ENCODE measurements at places on chromosomes 2 and 18. TPM values are rescaled to one million over a fixed set of nuclear protein-coding genes. Genes with fewer than 3 reads are reported as not detected.
A peak's percentile ranks its signal among the peaks of the same experiment; 100 is the strongest.

- DNase-seq, result no peak
These were observed 471.7 kb downstream of the THSD7B start for GRCh38 chr2:137237055-137237454.

DNA sequence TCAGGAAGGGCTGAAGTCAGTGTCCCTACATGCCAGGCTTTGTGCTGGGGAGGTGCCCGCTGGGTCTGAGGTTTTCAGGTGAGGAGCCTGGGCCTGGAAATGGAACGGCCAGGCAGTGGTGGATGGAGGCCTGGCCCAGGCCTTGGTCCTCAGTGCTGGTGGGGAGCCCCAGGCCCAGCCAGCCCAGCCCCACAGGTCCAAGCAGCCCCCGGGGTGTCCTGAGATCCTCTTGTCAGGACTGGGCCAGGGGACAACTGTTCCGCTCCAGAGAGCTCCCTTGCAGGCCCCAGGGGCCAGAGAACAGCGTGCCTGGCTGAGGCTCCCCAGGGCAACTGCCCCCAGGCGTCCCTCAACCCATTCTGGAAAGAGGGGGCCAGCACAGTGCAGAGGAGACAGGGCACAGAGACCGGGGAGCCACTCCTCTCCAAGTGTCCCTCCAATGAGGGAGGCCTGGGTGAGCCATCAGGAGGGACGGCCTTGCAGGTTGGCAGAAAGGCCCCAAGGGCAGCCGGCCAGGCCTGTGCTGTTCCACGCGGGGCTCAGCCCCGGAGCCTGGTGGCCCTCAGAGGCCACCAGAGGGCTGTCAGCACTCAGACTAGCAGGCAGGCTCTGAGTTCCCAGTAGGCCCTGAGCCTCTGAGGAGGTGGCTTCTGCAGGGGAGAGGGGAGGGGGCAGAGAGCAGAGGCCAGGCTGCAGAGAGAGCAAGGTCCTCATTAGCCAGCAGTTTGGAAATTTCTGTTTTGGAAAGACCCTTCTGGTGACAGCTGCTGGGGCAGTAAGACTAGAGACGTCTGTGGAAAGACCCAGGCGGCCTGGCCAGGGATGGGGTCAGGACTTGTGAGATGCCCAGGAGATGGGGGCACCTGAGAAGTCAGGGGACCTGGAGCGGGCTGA is 29.4 kb upstream of the SNED1 start:
- peak; percentile 58 for DNase-seq

GRCh38 chr2:179787601-179788000 is 73.8 kb downstream of the ZNF385B start:
- DNase-seq, result no peak

GRCh38 chr2:37365669-37366068 is 21.2 kb downstream of the QPCT start:
- DNase-seq, result no peak

GRCh38 chr2:107986278-107987217 is at the start of gene SLC5A7:
Gene SLC5A7 (plus strand): TSS chr2:107986524. CDS start chr2:107988156, 1,632 bp downstream.
- DNase-seq, result peak; percentile 51

GRCh38 chr18:49055754-49056172 is 105.0 kb upstream of the SMAD7 start:
- no peak for DNase-seq

DNA sequence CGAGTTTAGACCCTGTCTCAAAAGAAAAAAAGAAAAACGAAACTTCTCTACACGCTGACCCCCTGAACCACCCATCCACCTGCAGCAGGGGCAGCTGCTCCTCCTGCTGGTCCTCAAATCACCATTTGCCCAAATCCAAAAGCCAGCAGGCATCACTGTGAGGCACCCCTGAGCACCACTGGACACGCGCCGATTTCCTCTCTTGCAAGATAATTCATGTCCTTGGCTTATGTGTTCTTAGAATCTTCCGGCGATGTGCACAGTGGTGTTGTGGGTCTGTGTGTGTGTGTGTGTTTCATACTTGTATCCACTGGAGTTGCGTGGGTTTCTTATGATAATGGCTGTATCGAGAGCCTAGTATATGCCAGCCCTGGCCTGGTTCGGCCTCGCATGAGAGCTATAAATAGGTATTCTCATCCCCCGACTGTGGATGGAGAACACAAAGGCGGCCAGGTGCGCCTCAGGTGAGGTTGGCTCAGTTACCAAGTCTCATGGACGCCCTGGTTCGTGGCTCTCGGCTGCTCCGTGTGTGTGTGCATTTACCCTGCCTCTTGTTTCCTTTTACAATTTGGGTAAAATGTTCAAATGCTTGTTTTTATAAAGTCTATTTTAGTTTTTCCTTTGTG is 235.5 kb downstream of the HDAC4 start:
- DNase-seq, result no peak

GRCh38 chr2:122905431-122905830 is 1119.7 kb upstream of the CNTNAP5 start:
- DNase-seq, result no peak

- peak; percentile 58 for DNase-seq
These were observed 35.9 kb upstream of the SNED1 start for GRCh38 chr2:240962300-240963064.

GRCh38 chr18:56509656-56510055 is 128.7 kb downstream of the TXNL1 start:
- no peak for DNase-seq

DPP10 gene
- not detected for polyA plus RNA-seq

NEU2 gene
- polyA plus RNA-seq, result not detected

SCYGR5 gene
- not detected for polyA plus RNA-seq

Data from SK-N-SH (cell line).